ENCODE measurements at places on chromosomes 11 and 22.

DNA sequence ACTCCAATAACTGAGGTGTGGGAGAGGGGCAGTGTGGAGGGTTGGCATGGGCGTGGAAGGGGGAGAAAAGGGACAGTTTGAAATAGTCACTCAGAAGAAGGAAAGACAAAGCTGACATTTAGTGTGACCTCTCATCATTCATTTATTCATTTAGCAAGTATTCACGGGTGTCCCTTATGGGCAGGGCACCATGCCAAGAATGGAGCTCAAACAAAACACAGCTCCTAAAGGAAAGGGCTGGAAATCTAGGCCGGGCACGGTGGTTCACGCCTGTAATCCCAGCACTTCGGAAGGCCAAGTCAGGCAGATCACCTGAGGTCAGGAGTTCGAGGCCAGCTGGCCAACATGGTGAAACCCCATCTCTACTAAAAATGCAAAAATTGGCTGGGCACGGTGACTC is 19.4 kb upstream of the DGKZ start:
- DNase-seq = no peak

- DNase-seq = no peak
Measured at GRCh38 chr11:23947883-23948282, 549.0 kb upstream of the LUZP2 start.

GRCh38 chr11:70507466-70508230 is 109.3 kb downstream of the CTTN start:
- no peak for DNase-seq

GRCh38 chr11:1926156-1927025 is 6.9 kb downstream of the TNNT3 start:
- DNase-seq = no peak

DNA sequence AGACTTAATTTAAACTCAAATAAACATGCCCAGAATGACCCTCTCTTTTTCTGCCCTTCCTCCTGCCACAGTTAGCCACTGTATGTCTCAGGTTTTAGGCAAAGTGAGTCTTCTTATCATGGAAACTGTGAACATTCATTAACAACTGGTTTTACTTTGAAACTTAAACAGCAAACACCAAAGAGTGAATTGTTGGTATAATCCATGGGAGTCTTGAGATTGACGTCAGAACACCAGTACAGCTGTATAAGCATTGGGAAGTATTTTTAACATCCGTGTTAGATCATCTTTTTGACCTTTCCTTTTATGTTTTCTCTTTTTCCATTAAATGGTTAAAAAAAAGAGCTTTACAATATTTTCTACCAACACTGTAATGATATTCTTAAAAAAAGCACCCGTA is 38.9 kb downstream of the ARHGEF12 start:
- DNase-seq = no peak

DNA sequence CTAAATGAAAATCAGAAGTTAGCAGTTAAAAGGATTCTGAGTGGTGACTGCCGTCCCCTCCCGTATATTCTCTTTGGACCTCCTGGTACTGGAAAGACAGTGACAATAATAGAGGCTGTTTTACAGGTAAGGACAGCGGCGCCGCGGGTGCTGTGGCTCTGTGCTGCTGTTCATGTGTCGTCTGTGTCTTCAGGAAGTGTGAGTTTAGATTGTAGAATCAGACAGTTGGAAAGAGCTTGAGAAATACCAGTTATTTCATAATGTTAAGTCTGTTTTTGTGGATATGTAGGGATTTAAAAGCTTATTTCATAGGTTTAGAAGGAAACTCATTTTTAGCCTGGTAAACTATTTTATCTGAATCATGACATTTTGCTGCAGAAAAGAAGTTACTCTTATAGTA is 27.4 kb upstream of the PANX2 start:
- DNase-seq = no peak

All from stimulated activated CD8-positive, alpha-beta memory T cell treated with anti-CD3 and anti-CD28 coated beads, Interleukin-15, amount 100 ng/mL, for 4 hours (primary cell).